ENCODE measurements at places on chromosomes 1 and 21.

GRCh38 chr1:174174461-174175329 is 15.4 kb downstream of the RABGAP1L start:
- no peak for DNase-seq

- no peak for DNase-seq
Observed at GRCh38 chr1:208848854-208849253, 604.7 kb upstream of the PLXNA2 start.

- peak; percentile 43 for DNase-seq
Observed at GRCh38 chr1:228734881-228735801, at the start of gene RHOU. TSS of gene RHOU (plus strand) at chr1:228735479. CDS start at chr1:228735743, 264 bp downstream.

DNA sequence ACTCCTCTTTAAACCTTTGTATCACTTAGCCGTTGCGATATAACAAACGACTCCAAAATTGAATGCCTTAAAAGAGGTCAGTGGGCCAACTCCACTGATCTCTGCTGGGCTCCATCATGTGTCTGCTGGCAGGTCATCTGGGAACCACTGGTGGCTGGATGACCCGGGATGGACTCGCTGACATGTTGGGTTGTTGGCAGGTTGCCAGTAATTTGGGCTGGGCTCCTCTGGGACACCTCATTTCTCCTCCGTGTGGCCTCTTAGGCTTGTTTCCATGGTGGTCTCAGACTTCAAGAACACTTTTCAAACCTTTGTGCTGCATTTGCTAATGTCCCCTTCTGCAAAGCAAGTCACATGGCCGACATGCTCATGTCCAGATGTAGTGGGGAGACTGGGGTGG is 139.3 kb upstream of the POU3F1 start:
- no peak for DNase-seq

DNA sequence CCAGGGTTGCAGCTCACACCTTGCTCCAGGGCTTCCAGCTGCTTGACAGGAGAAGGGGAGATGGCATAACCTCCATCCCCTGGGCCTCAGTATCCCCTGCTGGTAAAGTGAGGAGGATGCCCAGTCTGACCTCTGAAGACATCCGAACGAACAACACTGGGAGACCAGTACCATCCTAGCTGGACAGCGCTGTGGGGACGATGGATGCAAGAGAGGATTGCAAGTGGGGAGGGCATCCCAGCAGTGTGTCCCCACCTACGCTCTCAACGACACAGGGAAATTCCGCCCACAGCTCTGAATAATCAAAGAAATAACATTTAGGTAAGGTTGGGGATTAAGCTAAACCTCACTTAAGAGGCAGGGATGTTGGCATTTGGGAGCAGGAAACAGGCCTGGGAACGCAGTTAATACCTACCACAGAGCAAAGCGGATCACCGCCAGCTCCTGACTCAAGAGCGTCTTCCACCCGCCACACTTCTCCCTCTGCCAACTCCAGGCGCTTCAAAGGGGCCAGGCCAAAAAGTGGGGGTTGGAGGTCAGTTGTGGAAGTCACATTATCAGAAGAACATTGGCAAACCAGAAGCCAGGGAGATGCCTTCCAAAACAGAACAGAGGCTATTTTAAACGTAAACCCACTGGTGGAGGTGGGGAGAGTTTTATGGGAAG is 47.6 kb downstream of the SSBP3 start:
- no peak for DNase-seq

DNA sequence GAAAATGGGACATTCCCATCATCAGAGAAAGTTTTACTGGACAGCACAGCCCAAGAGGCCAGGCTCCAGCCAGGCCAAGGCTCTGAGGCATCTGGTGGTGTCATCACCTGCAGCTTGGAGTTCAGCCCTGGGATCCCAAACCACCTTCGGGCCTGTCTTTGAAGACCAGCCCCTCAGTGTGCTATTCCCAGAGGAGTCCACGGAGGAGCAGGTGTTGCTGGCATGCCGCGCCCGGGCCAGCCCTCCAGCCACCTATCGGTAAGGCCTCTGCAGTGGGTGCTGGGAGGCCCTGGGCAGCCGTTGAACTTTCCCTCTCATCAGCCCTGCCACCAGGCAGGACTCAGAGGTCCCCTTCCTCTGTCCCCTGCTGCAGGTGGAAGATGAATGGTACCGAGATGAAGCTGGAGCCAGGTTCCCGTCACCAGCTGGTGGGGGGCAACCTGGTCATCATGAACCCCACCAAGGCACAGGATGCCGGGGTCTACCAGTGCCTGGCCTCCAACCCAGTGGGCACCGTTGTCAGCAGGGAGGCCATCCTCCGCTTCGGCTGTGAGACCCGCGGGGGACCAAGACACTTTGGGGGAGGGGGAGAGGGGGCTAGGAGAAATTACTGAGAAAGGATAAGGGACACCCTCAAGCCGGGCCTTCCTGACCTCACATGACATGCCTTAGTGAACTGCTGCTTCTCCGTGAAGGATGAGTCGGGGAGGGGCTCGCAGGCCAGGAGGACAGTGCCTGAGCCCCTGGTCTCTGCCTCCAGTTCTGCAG is 15.0 kb downstream of the CNTN2 start:
- no peak for DNase-seq

- DNase-seq, result no peak
Observed at GRCh38 chr1:227038401-227038800, 98.3 kb downstream of the COQ8A start.

All from stimulated activated CD4-positive, alpha-beta T cell treated with anti-CD3 and anti-CD28 coated beads, Interleukin-2, amount 100 ng/mL, for 4 hours (primary cell).